Fibroblast of villous mesenchyme (primary cell): ENCODE measurements at places on chromosomes 7 and 10.

GRCh38 chr10:100174699-100175677, 10.8 kb downstream of the ERLIN1 start:
- no peak for DNase-seq

DNA sequence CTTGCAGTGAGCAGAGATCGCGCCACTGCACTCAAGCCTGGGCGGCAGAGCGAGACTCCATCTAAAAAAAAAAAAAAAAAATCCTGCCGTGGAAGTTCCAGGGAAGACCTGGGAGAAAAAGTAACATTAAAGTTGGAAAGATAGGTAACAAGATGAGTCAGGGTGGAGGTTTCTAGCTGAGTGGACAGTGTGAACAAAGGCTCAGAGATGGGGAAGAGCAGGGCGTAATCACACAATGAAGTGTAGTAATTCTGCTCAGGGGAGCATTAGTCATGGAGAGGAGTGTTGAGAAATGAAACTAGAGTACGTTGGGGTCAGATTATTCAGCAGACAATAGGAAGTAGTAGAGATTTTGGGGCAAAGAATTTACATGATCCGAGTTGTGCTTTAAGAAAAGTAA, 21.6 kb upstream of the WASL start:
- DNase-seq, result peak; percentile 45

- peak; percentile 39 for DNase-seq
Measured at GRCh38 chr7:117750612-117751563, 122.4 kb downstream of the CTTNBP2 start.

DNA sequence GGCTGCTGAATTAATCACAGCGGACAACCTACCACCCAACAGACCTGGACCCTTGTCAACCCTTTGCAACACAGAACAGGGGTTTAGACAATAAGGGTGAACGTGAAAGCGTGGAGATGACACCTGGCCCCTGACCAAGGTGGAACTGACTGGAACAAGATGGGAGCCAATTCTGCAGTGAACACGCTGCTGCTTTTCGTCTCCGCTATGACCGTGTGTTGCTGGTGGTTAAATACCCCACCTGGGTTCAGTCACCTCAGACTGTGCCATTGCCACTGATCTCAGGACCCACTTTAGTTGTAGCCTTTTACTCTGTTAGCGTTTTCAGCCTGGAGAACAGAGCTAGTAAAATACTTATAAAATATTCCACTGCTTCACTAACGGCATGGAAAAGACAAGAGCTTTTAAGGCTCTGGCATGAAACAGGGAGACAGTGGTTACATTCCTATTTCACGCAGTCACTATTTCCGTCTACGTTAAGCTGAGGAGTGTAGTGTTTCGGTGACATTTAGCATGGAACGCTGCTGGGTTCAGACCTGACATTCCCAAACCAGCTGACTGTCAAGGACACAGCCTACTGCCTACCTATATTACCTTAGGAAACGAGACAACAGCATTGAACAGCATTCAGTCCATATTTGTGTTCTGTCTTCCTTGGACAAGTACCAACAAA, 119.5 kb upstream of the PRSS1 start:
- peak; percentile 58 for DNase-seq

GRCh38 chr10:49074836-49075682, 40.3 kb downstream of the VSTM4 start:
- DNase-seq, result no peak

GRCh38 chr7:110592557-110592956, 498.4 kb upstream of the LRRN3 start:
- no peak for DNase-seq

DNA sequence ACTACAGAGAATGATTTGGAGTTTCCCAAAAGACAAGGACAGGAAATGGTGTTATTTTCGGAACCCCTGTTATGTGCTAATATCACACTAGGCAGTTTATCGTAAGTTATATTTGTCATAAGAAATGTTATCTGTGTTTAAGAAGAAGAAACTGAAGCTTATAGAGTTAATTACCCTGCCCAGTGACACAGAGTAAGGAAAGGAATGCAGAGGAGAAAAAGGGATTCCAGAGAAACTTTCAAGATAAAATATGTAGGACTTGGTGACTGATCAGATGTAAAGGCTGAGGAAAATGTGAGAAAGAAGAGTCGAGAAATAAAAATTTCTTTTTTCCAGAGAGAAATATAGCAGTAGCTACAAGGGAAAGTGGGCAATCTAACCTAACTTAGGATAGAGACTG, 63.5 kb upstream of the ZNF746 start:
- DNase-seq, result no peak

DNA sequence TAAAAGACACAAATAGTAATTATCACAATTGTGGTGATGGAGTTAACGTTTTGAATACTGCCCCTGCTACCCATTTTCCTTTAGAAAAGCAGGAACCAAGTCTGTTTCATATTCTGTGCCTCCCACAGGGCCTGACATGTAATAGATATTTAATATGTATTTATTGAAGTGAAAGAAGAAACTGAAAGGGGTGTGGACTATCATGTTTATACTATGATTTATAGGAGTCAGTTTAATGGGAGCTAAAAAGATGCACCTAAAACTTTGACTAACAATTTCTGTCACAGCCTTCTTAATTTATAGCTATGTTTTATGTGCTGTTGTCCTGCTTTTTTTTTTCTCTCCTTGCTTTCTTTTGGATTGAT, 24.1 kb upstream of the BHLHA15 start:
- no peak for DNase-seq

GRCh38 chr10:113165673-113166072, 215.6 kb downstream of the TCF7L2 start:
- no peak for DNase-seq

DNA sequence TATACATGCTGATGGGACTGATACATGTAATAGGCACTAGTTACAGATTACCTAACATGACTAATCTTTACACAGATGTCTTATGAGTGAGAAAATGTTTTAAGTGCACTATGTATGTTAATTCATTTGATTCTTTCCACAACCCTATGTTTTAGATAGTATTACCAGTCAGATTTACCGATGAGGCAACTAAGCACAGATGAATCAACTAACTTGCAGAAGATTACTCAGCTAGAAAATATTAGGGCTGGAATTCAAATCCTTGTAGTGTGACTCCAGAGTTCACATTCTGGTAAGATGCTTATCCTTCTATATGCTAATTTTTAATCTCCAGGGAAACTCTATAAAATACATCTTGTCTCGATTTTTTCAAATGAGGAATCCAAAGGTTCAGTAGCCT, 964.9 kb downstream of the REEP3 start:
- DNase-seq, result peak; percentile 16

GRCh38 chr7:136874393-136875032, 6.1 kb downstream of the CHRM2 start:
- DNase-seq, result no peak

GRCh38 chr7:30656006-30656957, 26.0 kb downstream of the CRHR2 start:
- no peak for DNase-seq

- no peak for DNase-seq
Measured at GRCh38 chr10:91299999-91300575, 79.6 kb downstream of the PCGF5 start.

GRCh38 chr10:89043052-89043451, 52.5 kb downstream of the FAS start:
- no peak for DNase-seq

DNA sequence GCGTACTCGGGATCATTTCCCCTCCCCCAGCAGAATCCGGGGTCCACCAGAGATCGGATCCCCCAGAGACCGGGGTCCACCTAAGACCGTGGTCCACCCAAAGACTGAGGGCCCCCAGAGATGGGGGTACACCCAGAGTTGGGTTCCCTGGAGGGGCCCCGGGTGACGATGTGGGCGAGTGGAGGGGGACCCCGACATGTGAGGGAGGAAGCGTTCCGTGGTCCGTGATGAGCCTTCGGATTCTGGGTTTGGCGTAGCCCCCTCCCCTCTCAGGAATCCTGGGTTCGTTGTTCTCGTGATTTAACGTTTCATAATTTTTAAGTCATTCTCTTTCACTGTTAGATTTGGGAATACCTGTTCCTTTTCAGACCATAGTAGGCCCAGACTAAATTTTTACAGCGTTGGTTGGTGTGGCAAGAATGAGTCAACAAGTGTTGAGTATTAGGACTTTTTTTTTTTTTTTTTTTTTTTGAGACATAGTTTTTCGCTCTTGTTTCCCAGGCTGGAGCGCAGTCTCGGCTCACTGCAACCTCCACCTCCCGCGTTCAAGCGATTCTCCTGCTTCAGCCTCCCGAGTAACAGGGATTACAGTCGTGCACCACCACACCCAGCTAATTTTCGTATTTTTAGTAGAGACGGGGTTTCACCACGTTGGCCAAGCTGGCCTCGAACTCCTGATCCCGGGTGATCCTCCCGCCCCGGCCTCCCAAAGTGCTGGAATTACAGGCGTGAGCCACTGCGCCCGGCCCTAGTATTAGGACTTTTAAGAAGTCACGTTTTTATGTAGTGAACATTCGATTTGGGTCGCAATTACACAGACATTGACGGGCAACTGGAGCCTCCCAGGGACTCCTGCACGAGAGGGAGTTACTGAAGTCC, 672 bp downstream of the GTPBP4 start:
- peak; percentile 40 for DNase-seq

DNA sequence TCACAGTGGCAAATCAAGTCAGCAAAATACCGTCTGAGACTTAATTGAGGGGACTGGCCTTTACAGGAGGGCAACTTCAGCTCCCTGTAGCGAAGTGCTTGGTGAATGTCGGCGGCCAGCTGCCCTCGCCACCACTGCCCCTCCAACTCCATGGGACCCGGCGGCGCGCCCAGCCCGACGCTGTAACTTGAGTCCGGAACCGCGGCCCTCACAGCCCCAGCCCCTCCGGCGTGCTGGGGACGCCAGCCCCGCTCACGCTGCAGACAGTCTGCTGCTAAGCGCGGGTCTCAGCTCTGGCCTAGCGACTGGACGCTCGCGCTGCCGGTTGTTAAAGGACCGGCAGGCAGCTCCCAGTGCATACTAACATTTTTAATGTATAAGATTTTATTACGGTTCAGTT, 113.4 kb upstream of the NUPR2 start:
- DNase-seq, result no peak

DNA sequence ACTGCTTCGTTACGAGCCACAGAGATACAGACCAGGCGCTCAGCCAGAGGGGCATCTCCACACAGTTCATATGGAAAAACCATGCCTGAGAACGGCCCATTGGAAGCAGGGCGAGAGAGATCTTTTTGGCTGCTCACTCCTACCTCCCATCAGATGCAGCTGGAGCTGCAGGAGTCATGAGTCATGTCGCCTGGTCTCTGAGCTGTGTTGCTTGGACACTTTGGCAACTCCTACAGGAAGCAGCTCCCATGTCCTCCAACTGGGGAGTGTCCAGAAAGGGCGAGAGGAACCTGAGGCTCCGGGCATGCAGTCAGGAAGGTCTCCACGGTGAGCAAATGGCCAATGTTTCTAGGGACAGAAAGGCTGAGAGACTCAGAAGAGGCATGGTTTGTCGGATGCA, 24.9 kb downstream of the INSIG1 start:
- no peak for DNase-seq

GRCh38 chr7:12731214-12731656, 43.8 kb downstream of the ARL4A start:
- DNase-seq, result peak; percentile 76

DNA sequence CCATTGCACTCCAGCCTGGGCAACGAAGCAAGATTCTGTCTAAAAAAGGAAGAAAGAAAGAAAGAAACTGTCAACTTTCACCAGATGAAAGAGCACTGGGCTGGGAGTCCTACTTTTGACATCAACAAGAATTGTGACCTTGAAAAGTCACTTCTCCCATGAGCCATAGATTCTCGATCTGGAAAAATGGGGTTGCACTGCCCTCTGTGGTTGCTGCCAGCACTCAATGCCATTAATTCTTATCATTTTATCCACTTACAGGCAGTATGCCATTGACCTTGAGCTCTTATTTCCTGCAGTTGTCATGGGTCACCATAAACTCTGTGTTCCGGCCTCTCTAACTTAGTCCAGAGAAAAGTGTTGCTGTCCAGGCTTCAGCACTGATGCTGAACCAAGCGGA, 137.2 kb downstream of the NOC3L start:
- peak; percentile 7 for DNase-seq

DNA sequence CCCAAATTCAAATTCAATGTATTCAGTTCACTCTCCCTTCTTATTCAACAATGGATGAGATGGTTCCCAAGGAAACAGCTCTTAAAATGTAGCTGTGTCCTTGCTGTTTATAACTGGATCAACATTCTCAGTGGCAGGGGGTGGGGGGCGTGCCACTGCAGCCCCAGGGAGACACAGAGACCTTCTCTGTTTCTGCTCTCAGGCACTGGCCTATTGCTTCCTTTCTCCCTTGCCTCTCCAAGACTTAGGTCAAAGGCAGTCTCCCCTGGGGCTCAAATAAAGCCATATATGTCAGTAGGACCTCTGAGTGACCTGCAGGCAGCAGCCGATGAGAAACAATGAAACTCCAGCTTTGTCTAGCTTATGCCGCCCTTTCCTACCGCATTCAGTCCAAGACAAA, 20.7 kb downstream of the VSTM4 start:
- DNase-seq, result no peak
